Umbilical cord (tissue), 2 donors: ENCODE measurements at places on chromosomes 3 and 15. TPM values are rescaled to one million over a fixed set of nuclear protein-coding genes. Genes with fewer than 3 reads are reported as not detected.
A peak's percentile ranks its signal among the peaks of the same experiment; 100 is the strongest.

- no peak for DNase-seq
Observed at GRCh38 chr15:64779024-64779423, 3.6 kb upstream of the RBPMS2 start.

Gene P2RY1
- total RNA-seq: 7.0 TPM

DNA sequence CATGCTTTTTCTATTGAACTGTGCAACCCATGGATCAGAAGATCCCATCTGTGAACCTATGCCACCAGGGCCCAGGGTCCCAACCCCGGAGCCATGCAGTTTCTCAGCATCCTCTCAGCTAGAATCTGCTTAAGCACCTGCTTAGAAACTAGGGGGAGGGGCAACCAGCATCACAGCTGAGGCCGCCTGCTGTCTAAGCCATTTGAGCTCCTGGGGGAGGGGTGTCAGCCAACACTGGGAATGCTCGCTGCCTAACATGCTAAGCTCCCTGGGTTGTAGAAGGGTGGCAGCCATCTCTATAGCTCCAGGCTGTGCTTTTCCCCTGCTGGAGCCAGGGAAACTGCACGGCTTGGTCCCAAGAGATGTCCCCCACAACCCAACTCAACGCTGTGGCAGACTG lies 322.8 kb downstream of the EDEM1 start:
- DNase-seq: no peak

DNA sequence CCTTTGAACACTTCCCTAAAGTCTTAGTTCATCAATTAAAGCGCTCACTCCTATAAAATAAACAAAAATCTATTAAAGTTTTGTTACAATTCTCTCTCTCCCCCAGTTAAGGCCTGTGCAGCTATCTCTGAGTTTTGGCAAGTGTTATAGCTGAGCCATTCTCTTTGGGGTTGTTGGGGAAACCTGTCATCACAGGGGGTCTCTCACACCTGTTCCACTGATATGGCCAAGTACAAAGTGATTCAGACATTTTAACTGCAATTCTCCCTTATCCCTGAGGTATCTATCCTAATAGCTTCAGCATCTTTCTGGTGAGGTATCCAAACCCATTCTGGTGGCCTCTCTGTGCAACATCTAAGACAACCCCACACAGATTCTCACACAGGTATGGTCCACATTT lies 116.4 kb downstream of the UNC13C start:
- no peak for DNase-seq

Gene IQCH
- total RNA-seq: 2.2 TPM

GRCh38 chr3:169264711-169265110 lies 398.8 kb downstream of the MECOM start:
- DNase-seq: peak; percentile 68

GRCh38 chr3:65632414-65632813 lies 406.3 kb downstream of the MAGI1 start:
- DNase-seq: no peak

GRCh38 chr3:108292905-108293328 lies 3.4 kb upstream of the HHLA2 start:
- no peak for DNase-seq

- DNase-seq: no peak
Observed at GRCh38 chr3:161149529-161149928, 44.4 kb upstream of the B3GALNT1 start.

Gene XIRP1
- total RNA-seq: 0.72 TPM

GRCh38 chr3:20064796-20065564 lies 24.7 kb downstream of the KAT2B start:
- DNase-seq: no peak

DNA sequence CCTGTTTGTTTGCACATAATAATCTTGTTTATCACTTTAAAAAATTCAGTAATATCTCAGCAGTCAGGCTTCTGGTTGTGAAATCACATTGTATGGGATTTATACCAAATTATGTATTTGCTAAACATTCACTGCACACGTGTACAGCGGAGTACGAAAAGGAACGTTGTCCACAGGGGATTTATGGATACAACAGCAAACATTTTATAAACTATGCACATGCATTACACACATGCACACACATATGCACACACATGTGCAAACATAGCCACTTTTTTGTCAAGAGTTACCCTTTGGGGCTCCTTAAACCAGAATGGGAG lies 150.5 kb downstream of the LRRK1 start:
- no peak for DNase-seq
